Mucosa of gallbladder (tissue), 1 donor: ENCODE measurements at places on chromosomes 13 and 19. TPM values are rescaled to one million over a fixed set of nuclear protein-coding genes. Genes with fewer than 3 reads are reported as not detected.

DNA sequence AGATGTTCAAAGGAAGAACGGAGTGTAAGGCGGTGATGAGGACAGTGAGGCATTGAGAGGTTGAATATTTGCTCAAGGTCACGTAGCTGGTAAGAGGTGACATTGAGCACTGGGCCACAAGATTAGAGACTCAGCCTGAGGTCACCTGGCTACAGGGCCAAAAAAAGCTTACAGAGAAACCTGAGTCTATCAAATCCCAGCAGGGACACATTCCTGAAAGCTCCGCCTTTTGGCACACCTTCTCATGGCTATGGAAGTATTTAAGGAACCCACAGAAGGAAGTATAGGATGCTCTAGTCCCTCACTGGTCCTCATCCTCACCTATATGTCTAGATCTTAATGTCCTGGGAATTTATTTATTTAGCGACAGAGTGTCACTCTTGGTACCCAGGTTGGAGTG, 17.4 kb downstream of the ZNF586 start:
- DNase-seq: no peak

DNA sequence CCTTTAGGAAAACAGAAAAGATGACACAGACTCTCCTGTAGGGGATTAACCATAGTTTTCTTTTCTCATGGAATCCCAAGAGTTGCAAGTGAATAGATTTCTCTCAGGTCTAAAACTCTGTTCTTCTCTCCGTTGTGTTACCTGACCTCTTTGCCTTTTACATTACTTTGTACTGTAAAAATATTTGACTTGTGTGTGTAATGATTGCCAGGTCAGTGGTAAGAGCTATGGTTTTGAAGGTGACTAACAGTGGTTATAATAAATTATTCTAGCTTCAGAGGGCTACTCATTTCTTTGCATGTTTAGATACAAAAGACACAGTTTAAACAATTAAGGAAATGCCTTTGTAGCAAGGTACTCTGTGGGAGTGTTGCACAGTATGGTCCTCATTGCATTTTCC, 23.0 kb upstream of the PSG2 start:
- DNase-seq: no peak

DNA sequence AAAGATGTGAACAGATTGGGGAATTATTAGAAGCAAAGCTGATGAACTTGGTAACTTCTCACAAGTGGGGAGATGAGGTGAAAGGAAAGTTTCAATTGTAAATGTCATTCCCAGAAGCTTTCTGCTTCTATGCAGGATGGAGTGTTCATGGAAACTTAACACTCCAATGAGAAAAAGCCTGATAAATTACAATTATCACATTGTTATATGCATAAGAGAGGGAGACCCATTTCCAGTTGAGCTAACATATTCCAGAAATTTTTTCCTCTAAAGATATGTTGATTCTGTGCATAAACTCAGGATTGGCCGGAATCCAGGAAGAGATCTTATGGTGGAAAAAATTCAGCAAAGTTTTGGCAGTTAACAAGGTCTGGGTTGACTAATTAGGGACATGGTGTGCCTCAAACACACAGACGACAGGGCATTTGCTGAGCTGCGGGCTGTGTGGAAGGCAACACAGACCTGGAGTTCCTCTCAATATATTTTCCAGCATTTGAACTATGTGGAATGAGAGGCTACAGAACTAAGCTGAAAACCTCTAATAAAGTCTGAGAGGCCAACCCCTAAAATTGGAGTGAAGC, 64.9 kb upstream of the FGF14 start:
- DNase-seq: no peak

KLK2 gene
- not detected for total RNA-seq

MPV17L2 gene
- total RNA-seq: 9.3 TPM

- DNase-seq: no peak
Observed at GRCh38 chr19:13097033-13097462, 5.6 kb downstream of the LYL1 start.

GRCh38 chr13:74080762-74081161, 53.4 kb downstream of the KLF12 start:
- DNase-seq: no peak
